Left colon (tissue), 2 donors: ENCODE measurements at places on chromosomes 2 and 18. TPM values are rescaled to one million over a fixed set of nuclear protein-coding genes. Genes with fewer than 3 reads are reported as not detected.

GRCh38 chr2:70019096-70019495 lies 57.7 kb upstream of the ASPRV1 start:
- no peak for DNase-seq

- DNase-seq, result no peak
Observed at GRCh38 chr2:11080253-11081115, 74.8 kb upstream of the SLC66A3 start.

DNA sequence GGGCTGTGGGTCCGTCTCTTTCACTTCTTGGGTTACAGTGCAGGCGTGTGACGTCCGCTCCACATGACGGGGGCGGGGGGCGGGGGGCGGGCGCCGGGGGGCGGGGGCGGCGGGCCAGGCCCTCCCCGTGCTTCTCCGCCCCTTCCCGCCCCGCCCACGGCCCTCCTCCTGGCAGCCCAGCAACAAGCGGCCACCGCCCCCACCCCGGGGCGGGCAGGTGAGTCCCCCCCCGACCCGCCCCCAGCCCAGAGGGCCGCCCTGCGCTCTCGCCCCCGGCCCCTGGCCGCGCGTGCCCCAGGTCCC lies 3.6 kb downstream of the ZNF516 start:
- peak; percentile 90 for DNase-seq

The KATNAL2 gene
- 3.7 TPM for total RNA-seq

The ACADL gene
- total RNA-seq, result 0.22 TPM

GRCh38 chr2:98561902-98562695 lies 46.2 kb downstream of the COA5 start:
- DNase-seq, result no peak
